GM19239 (cell line): ENCODE measurements at places on chromosomes 1 and 21.

DNA sequence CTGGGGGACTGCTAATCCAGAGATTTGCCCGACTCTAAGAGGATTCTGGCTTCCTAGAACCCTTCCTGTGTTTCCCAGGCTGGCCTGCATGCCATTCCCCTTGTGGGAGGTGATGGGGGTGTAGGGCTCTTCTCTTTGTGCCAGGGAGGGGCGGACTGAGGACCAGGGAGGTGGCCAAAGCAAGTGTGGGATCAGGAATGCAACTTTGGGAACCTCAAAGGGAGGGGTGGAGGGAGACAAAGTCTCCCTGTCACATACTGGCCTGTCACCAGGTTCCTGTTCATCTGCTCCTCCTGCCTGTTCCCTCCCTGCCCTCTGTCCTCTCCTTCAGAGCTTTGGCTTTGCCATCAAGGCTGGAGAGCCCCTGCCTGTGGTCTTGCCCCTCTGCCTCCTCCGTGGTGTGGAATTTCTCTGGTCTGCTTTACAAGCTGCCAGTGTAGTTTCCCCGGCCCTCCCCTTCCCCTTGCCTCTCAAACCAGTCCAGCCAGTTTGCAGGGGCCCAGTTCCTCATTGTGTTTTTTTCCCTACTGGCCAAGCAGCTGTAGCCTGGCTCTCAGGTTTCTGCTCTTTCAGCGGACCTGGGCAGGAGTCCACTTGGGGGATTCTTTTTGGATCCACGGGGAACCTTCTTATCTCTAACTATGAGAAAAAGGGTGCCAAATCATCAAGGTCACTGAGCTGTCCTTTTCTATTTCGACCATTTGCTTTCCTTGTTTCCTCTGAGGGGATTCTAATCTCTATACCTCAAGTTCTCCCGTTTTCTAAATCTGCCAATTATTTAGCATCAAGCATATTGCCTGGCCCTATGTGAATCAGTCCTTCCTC, 1.8 kb downstream of the CGN start:
- no peak for DNase-seq

DNA sequence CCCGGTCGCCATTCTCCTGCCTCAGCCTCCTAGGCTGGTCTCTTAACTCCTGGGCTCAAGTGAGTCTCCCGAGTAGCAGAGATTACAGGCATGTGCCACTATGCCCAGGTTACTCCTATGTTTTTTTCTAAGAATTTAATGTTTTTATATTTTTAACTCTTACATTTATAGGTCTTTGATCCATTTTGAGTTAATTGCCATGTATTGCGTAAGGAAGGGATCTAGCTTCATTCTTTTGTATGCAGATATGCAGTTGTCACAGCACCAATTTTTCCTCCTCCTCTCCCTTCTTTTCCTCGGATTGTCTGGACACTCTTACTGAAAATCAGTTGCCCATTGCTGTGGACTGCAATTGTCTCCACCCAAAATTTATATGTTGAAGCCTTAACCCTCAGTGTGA, 11.5 kb downstream of the BTBD8 start:
- DNase-seq, result no peak

GRCh38 chr1:107414550-107414949, 273.7 kb downstream of the NTNG1 start:
- no peak for DNase-seq

GRCh38 chr1:74771913-74772515, 39.1 kb downstream of the TYW3 start:
- DNase-seq, result no peak

GRCh38 chr1:55007625-55008024, 8.9 kb downstream of the BSND start:
- no peak for DNase-seq

DNA sequence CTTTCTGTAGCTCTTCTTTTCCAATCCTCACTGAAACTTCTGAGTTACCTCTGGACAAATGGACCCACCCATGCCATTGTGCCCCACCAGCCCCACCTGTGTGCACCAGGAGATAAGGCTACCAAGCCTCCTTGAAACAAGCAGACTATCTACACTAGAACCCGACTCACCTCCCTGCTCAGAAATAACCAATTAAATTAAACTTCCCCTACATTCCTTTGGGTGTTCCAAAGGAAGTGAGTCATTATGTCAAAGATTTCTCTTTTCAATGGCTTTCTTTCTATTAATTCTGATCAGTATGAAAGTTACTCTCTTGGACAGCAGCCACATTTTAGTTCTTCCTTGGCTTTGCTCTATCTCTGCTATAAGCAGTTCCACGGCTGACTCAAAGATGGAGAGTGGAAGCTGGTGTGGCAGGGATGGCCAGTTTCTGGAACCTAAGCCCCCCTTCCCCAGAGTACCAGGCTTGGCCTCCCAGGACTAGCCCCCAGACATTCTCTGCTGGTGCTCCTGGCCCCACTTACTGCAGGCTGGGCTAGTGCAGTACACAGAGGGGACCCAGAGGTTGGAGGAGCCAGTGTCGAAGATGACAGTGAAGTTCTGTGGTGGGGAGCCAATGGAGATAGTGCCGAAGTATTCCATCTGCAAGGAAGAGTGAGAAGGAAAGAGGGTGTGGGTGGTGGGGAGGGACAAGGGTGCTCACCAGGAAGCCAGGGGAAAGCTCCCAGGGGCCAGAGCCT, 1.9 kb downstream of the CTSE start:
- no peak for DNase-seq

- DNase-seq, result no peak
Measured at GRCh38 chr1:186272486-186272885, 102.6 kb downstream of the TPR start.

DNA sequence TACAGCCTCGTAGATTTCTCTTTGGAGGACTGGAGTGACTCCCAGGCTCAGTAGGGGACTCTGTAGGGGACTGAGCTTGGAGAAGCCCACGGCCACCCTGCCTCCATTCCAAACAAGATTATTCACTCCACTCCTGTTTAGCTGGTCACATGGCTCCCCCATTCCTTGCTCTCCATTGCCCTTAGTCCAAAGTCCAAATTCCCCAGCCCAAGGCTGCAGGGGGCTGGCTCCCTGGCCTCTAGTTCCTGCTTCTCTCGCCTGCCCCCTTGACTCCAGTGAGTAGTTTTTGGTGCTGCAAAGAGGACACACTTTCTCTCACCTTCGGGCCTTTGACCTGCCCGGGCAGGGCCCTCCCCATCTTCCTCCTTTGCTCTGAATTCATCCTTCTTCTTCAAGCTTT, 403.3 kb downstream of the KIF26B start:
- no peak for DNase-seq

DNA sequence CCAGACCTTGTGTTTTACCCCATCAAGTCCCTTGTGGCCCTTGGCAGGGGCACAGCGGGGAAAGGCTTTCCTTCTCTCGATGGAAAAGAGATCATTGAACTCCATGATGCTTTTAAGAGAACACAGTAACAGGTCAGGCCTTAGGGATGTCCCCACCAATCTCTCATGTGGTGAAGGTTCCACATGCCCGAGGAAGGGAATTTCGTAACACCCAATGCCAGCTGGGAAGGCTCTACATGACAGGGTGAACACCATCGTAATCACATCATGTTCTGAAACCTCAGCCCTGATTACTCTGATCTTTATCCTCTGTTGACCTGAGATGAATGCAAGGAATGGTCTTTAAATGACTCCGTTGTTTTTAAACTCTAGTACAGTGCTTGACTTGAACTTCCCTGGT, 105.5 kb upstream of the SPAG17 start:
- no peak for DNase-seq

DNA sequence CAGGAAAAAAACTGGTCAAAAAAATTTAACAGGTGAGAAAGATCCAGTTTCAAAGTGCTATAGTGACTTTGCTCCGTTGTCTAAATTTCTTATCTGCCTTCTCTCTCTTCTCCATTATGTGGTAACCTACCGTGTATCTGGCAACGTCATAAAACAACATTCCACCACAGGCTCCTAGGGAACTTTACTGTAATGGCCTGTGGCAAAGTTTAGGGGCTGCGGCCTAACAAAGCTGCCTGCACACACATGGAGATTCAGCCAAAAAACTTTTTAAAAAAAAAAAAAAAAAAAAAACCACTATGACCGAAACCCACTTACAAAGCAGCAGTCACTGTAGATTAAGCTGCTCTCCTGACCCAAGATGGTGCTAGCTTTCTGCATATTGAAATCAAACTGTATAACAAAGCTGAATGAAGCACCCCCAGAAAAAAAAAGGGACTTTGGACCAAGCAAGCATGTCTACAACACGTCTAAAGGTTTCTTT, 202.6 kb downstream of the SLC45A1 start:
- no peak for DNase-seq

GRCh38 chr21:26107429-26107828, 63.1 kb downstream of the APP start:
- DNase-seq, result no peak

- no peak for DNase-seq
Measured at GRCh38 chr1:3033040-3033789, 11.9 kb downstream of the ACTRT2 start.

- DNase-seq, result no peak
Measured at GRCh38 chr1:237931581-237931980, 40.9 kb upstream of the ZP4 start.
